ENCODE measurements at places on chromosomes 6 and 20.

DNA sequence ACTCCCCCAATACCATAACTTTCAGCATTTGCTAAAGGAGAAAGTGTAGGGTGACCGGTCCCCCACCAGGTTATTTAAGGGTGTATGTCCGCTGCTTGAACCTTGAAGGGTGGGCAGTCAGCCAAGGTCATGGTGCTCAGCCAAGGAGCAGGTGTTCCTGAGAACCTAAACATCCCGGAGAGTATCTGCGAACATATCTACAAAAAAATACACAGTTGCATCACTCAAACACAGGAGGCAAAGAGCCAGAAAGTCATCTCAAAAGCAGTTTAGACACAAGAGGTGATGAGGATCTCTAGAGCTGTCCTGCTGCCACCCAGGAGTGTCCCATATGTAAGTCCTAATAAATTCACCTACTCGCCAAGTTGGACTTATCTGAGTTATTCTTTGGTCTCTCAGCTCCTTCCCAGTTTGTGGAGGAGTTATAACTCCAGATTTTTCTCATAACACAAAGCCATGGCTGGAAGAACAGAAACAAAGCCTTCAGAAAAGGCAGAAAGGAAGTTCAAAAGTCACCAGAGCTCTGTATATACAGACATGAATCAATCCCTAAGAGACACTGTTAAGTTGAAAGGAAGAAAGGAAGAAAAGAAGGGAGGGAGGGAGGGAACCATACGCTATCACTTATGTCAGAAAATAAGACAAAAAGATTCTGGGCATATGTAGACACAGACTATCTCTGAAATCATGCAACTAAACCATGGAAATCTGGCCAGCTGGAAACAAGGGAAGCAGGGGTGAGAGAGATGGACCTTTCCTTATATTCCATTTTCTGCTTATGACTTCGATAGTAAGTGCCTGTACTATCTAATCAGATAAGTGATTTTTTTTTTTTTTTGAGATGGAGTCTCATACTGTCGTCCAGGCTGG, 11.3 kb downstream of the MBOAT1 start:
- no peak for DNase-seq

DNA sequence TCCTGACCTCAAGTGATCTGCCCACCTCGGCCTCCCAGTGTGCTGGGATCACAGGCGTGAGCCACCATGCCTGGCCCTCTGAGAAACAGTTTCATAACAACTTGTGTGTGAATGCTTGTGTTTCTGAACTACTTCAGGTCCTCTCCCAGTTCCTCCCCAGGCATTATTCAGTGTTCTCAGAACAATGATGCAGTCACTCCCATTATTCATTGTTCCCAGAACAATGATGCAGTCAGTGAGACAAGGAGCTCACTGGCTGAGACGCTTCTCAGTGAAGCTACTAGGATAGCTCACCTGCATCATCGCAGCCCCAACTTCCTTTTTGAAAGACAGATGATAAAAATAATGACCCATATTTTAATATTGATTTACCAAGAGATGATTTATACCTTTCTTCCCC, 71.5 kb downstream of the NDUFAF5 start:
- DNase-seq: no peak

GRCh38 chr6:14305131-14305530, 187.6 kb downstream of the CD83 start:
- DNase-seq: no peak

GRCh38 chr20:48057251-48057650, 272.0 kb upstream of the SULF2 start:
- DNase-seq: no peak

DNA sequence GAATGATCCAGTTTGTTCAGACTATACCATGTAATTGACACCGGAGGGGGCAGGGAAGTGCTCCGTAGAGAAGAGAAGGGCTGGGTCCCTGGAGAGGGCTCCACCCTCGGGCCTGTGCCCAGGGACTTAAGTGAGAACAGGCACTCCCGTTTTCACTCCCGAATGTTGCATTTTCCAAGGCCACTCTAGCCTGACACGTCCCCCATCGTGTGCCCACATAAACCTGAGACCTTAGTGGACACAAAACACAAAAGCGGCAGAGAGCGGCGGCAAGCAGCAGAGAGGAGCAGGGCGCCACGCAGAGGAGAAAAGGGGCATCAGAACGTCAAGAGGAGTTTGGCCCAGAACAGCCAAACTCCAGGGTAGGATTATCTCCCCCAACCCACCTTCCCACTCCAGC, 1405.1 kb downstream of the GRIK2 start:
- DNase-seq: no peak

DNA sequence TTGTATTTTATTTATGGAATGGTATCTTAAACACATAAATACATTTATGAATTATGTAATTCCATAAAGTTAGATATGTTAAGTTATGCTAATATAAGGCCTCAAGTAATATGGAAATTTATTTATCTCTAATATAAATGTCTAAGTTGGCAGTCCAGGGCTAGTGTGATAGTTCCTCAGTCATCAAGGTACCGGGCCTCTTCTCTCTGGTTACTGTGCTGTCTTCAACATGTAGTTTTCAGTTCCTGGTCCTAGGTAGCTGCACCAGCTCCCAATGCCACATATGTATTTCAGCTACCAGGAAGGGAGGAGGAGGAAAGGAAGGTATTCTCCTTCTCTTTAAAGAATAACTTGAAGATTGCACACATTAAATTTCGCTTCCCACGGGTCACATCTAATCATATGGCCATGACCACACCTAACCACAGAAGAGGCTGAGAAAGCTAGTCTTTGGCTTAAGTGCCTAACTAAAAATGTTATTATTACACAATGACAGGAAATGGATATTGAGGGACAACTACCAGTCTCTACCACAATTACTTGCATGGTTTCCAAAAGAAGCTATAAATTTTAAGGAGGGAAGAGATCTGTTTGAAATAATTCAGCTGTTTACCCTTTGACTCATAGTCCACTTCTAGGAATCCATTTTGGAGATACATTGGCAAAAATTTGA, 68.6 kb downstream of the BCKDHB start:
- no peak for DNase-seq

DNA sequence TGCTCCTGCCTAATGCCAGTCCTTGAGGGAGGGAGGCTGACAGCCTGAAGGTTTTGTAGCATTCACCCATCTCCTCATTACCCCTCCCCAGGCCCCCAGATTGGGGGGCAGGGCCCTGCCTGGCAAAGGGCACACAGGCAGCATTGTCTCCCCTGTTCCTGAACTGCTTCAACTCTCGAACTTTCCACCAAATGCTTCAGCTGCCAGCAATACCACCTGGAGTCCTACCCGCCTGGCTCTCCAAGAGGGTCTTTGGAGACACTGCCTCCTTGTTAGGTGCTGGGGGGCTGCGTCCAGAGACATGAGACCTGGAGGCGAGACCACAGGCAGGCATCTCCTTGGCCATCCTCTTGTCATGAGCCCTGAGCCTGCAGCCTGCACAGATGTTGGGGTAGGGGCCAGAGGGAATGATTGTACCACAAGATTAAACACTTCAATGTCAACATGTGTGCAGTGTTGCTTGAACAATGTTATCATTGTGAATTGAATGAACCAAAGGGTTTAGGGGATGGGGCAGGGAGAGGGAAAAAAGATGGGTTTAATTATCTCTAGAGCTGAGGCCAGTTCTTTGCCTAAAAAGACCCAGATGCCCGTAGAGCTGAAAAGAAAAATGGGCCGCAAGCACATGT, 25.0 kb downstream of the BMP7 start:
- DNase-seq: no peak

- DNase-seq: no peak
These were observed 713.3 kb downstream of the PRKN start for GRCh38 chr6:162014069-162014811.

DNA sequence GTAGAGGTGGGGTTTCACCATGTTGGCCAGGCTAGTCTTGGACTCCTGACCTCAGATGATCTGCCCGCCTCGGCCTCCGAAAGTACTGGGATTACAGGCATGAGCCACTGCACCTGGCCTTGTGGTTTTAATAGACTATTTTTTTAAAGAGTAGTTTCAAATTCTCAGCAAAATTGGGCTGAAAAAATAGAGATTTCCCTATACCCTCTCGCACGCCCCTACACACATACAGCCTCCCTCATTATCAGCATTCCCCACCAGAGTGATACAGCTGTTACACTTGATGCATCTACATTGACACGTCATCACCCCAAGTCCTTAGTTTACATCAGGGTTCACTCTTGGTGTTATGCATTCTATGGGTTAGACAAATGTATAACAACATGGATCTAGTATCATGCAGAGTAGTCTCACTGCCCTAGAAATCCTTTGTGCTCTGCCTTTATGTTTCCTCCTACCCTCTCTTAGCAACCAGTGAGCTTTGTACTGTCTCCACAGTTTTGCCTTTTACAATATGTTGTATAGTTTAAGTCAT, 103.6 kb downstream of the CDYL start:
- no peak for DNase-seq

GRCh38 chr6:129936329-129937165, 75.4 kb upstream of the TMEM244 start:
- no peak for DNase-seq

GRCh38 chr6:52621631-52622030, 44.8 kb upstream of the TRAM2 start:
- DNase-seq: no peak

All from cerebellar nuclear complex (tissue), 1 donor.